ENCODE measurements at places on chromosomes 2 and 18.
A peak's percentile ranks its signal among the peaks of the same experiment; 100 is the strongest.

DNA sequence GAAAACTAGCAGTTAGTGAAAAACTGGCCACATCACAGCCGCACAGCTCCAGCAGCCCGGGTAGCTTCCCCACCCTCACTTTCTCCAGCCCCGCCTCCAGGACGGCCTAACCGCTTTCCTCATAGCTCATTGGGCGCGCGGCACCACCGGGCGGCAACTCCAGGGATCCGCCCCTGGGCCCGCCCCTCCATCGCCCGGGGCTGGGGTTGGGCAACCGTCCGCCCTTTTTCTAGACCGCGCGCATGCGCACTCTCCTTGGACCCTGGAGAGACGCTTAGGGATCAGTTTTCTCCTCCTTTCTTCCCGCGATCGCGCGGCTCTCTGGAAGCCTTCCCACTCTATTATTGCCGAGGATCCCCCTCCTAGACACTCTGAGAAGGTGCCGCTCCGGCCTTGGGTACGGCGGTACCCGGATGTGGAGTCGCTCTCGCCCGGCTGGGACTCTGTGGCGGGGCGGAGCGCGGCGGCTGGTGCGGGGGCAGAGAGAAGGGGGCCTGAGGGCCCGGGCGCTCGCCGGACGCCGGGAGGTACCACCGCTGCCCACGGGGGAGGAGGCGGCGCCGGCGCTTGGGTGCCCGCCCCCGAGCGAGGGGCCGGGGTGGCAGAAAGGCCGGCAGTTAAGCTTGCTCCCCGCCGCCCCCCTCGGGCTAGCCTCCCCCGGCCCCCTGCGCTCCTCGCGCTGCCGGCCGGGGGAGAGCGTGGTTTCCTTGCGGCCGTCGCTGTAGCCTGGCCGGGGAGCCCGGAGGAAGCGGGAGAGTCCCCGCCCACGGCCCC, at the start of gene MIB1:
Gene MIB1, plus strand, starts transcription at position 255 of the 774 bp plus-strand sequence. CDS start 792 bp downstream, outside the sequence.
- peak; percentile 86 for DNase-seq

GRCh38 chr2:178320011-178320585, 125.8 kb downstream of the OSBPL6 start:
- DNase-seq, result no peak

DNA sequence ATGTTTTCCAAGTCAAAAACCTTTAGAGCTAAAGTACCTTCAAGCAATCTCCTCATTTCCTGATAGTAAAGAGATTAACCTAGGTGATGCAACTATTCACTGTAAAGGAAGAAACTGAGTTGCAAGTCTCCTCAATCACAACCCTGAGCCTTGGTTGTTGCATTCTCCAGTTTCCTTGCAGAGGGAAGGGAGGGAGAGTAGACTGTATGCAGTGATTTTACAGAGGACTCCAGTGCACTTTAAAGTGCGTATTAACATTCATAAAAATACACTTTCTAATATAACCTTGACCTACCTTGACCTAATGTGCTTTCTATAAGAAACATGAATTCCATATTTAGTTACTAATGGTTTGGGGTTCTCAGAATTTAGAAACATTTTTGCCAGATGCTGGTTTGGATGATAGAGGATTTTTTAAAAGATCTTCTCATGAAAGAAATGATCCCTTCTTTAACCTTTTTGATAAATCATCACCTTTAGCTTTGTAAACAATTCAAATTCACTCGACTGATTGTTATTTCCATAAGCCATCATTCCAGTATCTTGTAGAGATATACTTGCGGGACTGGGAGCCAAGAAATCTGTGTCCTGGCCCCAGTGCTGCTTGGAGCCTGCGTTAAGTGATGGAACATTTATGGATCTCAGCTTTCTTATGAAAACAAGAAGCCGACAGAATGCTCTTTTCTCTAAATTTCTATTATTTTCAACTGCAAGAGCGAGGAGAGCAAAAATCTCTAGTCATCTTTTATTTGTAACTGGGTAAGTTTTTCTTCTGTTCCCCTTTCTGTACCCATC, 228.3 kb downstream of the ZNF521 start:
- DNase-seq, result no peak

DNA sequence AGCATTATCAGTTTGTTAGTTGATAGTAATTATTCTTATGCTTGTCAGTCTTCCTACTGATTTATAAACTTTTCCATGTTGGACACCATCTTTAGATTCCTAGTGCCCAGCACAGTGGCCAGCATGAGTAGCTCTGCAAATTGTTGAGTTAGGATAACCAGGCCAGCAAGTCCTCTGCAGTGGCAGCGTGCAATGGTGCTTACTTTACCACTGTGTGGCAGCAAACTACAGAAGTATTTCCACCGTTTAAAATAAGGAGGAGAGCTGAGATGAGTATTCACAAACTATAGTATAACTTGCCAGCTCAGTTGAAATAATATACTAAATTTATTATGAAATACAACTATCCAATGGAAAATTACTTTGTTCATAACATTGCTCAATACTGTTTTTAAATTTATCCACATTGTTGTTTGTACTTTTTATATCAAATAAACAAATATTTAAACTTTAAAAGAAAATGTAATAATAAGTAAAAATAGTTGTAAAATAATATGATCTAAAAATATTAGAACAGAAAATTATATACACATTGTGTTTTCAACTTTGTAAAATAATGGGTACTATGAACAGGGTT, 9.3 kb upstream of the THADA start:
- DNase-seq, result peak; percentile 29

GRCh38 chr18:63071701-63072141, 247.8 kb downstream of the BCL2 start:
- no peak for DNase-seq

GRCh38 chr2:239584986-239585385, 184.2 kb upstream of the HDAC4 start:
- DNase-seq, result no peak

- no peak for DNase-seq
These were observed 33.3 kb downstream of the ANXA4 start for GRCh38 chr2:69774984-69775982.

DNA sequence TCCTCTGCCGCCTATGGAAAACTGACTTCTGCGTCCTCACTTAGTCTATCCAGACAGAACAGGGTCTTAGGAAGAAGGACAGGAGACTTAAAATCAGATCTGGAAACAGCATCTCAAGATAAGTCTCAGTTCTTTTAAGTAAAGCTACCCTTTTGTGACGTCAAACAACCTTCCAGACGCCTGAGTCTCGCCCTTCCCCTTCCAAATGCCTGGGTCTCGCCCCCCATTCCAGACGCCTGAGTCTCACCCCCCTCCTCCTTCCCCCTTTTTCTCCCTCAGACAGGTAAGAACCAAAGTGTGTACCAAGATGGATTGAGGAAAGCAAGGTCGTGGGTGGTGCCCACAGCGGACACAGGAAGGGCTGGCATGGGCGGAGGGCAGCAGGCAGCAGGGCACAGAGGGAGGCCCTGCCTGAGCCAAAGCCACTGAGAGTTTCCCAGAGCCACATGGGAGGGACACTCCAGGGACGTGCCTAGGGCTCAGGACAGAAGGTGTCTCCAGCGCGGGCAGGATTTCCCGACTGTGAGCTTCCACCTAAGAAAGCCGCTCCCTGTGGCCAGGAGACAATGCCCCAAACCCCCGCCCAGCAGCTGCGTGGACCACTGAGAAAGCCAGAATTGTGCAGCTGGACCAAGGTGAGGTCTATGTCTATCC, 51.3 kb downstream of the ANKMY1 start:
- no peak for DNase-seq

GRCh38 chr2:32553829-32554432, 73.9 kb upstream of the TTC27 start:
- DNase-seq, result peak; percentile 25

- DNase-seq, result no peak
These were observed 207.9 kb downstream of the SEPTIN10 start for GRCh38 chr2:109405873-109406272.

DNA sequence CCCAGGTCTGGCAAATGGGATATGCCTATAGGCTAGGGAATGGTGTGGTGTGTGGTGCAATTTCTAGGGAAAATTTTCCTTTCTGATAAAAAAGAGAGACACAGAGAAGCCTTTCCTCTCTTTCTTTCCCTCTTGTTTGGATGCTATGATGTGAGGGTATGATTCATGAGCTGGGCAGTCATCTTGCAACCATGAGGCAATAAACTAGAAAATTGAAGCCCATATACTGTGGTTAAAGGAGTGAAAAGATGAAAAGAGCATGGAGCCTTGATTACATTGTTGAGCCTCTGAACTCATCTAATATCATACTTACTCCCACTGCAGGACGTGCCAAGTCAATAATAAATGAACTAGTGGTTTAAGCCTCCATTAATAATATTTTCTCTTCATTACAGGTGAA, 215.6 kb downstream of the HAUS1 start:
- no peak for DNase-seq

GRCh38 chr2:214004463-214004862, 406.4 kb upstream of the VWC2L start:
- DNase-seq, result no peak

GRCh38 chr2:44778221-44778654, 163.3 kb upstream of the SIX3 start:
- DNase-seq, result no peak

GRCh38 chr2:231059756-231060155, 3.1 kb downstream of the PSMD1 start:
- DNase-seq, result no peak

DNA sequence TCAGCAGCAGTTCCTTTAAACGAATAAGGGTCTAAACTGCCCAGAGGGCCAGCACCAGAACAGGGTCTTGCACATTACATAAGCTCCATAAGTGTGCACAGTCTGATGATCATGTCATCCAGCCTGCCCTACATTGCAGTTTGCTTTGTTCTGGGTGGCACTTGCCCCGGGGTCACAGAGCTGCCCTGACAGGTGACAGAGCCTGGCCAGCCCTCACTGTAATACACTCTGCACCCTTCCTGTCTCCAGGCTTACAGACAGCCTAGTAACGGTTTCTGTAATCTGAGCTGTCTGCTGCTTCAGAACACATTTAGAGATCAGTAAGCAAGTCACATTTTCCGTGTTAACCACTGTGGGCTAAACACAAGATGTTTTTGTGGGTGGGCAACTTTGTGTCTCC, 213.3 kb downstream of the FAM210A start:
- DNase-seq, result peak; percentile 31

DNA sequence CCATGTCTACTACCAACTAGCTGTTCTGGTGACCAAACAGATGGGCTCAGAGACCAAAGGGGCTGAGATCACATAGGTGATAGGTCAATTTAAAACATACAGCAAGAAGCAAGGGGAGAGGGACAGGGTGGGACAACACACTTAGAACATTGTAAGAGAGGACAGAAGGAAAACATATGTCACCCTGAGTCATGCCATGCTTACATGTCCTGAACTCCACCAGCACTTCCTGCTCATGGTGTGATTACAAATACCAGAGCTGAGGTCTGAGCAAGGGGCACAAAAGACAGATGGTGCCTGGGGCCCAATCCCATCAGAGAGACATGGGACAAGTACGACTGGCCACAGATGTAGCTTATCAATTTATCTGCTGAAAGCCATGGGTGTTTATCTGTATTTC, 28.7 kb upstream of the GALNT14 start:
- no peak for DNase-seq

DNA sequence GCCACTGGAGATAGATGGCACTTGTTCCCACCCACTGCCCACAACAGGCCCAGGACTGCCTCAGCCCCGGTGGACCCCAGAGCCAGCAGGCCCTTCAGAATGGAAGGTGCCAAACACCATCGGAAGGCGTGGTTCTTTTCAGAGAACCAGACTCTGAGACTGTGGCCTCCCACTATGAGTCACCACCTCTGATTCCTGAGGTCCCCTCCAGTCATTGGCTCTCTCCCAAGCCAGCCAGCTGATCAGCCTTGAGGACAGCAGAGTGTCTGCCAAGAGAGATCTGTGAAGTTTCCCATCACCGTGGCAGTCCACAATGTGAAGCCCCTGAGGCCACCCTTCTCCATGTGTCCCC, 10.4 kb upstream of the MAP3K2 start:
- no peak for DNase-seq

GRCh38 chr2:101388232-101388631, 929 bp upstream of the CREG2 start:
- no peak for DNase-seq

DNA sequence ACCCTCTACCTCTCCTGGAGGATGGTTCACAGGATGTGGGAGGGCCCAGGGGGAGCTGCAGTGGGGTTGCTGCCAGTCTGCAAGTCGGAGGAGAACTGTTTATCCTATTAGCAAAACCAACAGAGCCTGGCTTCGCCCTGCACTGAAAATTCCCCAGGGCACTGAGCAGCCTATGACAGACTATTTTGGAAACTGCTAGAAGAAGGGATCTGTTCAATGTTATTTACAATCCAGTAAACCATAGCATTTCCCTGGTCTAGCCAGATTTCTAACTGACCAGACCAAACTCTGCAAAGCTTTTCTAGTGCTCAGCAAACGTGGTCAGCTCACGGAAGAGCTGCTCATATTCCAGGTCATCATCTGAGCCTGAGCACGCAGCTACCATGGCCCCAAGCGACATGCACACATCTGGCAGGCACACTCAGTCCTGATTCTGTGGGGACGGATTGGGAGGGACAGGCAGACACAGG, 64.8 kb upstream of the PID1 start:
- no peak for DNase-seq

GRCh38 chr2:28422908-28423741, 30.5 kb downstream of the FOSL2 start:
- no peak for DNase-seq

- DNase-seq, result peak; percentile 15
These were observed 1471.8 kb downstream of the LRP1B start for GRCh38 chr2:140658760-140659692.

GRCh38 chr18:73110307-73110706, 242.5 kb upstream of the NETO1 start:
- DNase-seq, result no peak

- DNase-seq, result no peak
These were observed 7.8 kb upstream of the RAB31 start for GRCh38 chr18:9700261-9700796.

DNA sequence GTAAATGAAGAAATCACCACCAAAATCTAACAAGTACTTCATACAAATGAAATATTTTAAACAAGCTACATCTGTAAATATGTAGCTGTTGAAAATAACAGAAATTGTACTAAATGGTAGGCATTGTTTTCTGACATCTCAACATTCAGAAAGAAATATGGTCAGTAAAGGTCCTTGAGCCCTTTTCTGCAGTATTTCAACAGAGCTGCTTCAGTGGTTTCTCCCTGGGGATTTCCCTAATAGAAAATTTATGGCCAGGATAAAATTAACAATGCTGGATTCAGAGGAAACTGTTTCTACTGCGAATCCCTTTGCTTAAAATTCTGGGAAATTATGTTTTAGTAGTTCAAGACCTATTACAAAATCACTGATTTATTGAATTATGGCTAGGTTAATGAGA, 256.6 kb downstream of the PIEZO2 start:
- DNase-seq, result no peak

DNA sequence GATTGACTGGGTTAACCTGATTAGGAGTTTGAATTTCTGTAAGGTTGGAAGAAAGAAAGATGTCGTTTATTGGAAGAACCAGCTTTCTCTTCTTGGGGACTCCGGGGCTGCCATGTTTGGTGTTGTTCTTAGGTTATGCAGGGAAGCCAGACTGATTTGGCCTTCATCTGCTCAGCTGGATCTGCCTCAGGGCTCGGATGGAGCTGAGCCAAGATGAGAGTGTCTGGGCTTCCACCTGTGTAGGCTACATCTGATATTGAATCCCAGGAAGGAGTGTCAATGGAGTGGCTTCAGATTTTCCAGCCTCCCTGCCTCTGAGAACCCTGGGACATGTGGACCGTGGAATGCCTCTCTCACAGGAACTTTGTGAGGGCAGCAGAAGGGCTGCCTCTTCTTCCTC, 126.1 kb downstream of the WDSUB1 start:
- DNase-seq, result no peak

GRCh38 chr2:43088143-43089073, 138.0 kb downstream of the ZFP36L2 start:
- no peak for DNase-seq

GRCh38 chr2:220499225-220499624, 871.8 kb downstream of the SLC4A3 start:
- no peak for DNase-seq

All from HuH-7.5 (cell line).